ENCODE measurements at places on chromosomes 5 and 9. TPM values are rescaled to one million over a fixed set of nuclear protein-coding genes. Genes with fewer than 3 reads are reported as not detected.

Gene ENTR1
- 50.8 TPM for polyA plus RNA-seq

Gene UBTD2
- polyA plus RNA-seq, result 13.2 TPM

Gene PDE6A
- polyA plus RNA-seq, result 0.05 TPM

Gene CER1
- not detected for polyA plus RNA-seq

Gene HMGCR
- polyA plus RNA-seq, result 181 TPM

Gene FABP6
- 1.7 TPM for polyA plus RNA-seq

Gene OTP
- not detected for polyA plus RNA-seq

Gene RBM18
- 22.4 TPM for polyA plus RNA-seq

Gene PCDHGB6
- polyA plus RNA-seq, result 0.30 TPM

Data from keratinocyte (primary cell).